ENCODE measurements at places on chromosomes 5 and 9.
A peak's percentile ranks its signal among the peaks of the same experiment; 100 is the strongest.

GRCh38 chr5:99061711-99062110 is 132.9 kb upstream of the CHD1 start:
- DNase-seq, result no peak

- DNase-seq, result peak; percentile 72
These were observed 4.5 kb downstream of the RCL1 start for GRCh38 chr9:4796988-4797853.

GRCh38 chr5:159987031-159987674 is 21.8 kb upstream of the TTC1 start:
- DNase-seq, result peak; percentile 65

DNA sequence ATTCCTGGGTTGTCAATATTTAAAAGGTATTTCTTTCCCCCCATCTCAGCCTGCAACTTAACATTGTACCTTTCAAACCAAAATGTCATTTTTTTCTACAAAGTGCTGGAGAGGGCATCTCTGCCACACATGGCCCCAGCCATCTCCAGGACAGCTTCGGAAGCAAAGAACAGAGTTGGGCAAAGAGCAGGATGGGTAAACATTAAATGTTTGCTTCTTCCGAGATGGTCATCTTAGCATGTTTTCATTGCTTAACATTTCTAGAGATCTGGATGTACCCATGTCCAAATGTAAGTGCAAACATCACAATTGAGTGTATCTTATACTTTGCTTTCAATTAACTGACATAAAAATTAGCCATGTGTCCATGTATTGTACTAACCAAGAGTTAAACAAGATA is 14.3 kb upstream of the F2RL2 start:
- no peak for DNase-seq

- DNase-seq, result no peak
These were observed 4.6 kb upstream of the TXN start for GRCh38 chr9:110260911-110261310.

GRCh38 chr5:67476531-67476930 is 279.9 kb upstream of the CD180 start:
- no peak for DNase-seq

DNA sequence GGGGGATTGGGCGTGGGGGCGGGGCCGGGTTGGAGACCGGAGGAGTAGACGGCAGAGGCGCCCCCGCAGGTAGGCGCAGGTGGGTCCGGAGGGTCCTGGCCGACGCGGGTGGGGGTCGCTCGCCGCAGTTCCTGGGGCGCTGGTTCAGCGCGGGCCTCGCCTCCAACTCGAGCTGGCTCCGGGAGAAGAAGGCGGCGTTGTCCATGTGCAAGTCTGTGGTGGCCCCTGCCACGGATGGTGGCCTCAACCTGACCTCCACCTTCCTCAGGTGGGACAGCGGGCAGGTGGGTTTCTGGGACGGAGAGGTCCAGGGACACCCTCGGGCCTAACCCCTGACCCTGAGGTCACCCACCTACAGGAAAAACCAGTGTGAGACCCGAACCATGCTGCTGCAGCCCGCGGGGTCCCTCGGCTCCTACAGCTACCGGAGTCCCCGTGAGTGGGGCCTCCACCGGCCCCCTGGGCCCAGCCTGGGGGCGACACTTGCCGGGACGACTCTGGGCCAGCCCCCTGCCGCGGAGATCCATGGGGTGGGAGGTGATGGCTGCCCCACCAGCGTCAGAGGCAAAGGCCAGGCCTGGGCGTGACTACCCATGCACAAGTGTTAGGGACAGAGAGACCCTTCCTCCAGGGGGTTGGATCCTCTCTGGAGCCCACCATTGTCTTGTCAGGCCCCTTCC is 1.7 kb downstream of the PTGDS start:
- DNase-seq, result no peak

DNA sequence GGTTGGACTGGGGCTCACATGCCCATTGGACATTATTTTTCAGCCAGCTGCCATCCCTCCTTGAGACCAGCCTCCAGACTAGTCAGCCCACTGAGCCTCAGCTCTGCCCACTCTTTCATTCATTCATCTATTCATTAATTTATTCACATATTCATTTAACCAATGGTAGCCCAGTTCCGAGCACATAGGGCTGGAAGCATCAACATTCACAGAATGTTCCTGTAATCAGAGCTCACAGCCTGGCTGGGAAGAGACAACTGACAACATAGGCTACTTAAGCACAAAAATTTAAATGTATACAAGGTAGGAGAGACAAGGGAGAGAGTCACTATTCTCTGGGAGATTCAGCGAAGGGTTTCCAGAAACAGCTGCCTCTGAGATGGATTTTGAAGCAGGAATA is 17.0 kb upstream of the PBX3 start:
- DNase-seq, result no peak

- DNase-seq, result no peak
These were observed 21.9 kb upstream of the FSD1L start for GRCh38 chr9:105425816-105426433.

GRCh38 chr5:95963650-95964410 is 2.2 kb upstream of the ELL2 start:
- DNase-seq, result no peak

- DNase-seq, result no peak
These were observed 385.2 kb upstream of the KLF4 start for GRCh38 chr9:107874591-107875369.

- DNase-seq, result no peak
These were observed 45.3 kb upstream of the ACTBL2 start for GRCh38 chr5:57527870-57528269.

DNA sequence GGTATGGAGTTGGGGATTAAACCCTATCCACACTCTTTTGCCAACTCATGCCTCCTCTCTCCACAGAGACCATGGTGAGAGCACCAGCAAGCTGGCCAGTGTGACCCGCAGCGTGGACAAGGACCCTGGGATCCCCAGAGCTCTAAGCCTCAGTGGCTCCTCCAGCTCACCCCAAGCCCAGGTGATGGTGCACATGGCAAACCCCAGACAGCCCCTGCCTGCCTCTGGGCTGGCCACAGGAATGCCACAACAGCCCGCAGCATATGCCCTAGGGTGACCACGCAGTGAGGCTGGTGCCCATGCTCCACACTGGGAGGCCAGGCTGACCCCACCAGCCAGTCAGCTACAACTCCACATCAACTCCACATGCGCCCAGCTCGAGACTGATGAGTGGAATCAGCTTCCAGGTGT is 11.5 kb upstream of the CARD19 start:
- DNase-seq, result no peak

DNA sequence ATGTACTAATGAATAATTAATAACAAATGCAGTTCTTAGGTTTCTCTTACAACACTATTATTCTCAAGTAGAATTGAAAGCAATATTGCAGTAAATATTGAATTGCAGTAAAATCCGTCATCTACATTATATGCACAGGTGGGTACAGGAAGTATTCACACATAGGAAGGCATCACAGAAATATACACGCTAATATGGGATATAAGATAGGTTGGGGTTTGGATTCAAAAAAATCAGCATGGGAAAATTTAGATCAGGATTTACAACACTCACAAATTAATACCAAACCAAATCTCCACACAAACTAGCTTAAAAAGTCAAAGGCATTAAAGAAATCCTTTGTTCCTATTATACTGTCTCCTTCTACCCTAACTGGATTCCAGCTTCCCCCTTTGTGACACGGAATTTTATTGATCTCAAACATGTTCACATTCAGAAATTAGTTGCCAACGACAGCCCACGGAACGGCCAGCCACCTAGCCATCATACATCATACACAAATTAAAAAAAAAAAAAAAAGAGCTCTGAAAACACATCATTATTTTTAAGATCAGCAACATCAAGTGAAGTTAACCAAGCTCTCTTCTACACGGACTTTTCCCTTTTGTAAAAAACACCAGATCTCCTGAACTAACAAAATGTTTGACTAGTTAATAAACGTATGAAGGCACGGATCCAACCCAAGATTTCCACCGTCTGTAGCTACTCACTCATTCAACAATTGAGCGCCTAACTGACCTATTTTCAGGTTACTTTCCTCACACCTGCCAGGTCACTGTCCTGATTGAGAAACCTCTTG is 2.2 kb downstream of the NR6A1 start:
- DNase-seq, result no peak

- DNase-seq, result no peak
These were observed 77.4 kb downstream of the VAV2 start for GRCh38 chr9:133914442-133915342.

- DNase-seq, result no peak
These were observed 30.4 kb downstream of the NFX1 start for GRCh38 chr9:33320568-33321261.

DNA sequence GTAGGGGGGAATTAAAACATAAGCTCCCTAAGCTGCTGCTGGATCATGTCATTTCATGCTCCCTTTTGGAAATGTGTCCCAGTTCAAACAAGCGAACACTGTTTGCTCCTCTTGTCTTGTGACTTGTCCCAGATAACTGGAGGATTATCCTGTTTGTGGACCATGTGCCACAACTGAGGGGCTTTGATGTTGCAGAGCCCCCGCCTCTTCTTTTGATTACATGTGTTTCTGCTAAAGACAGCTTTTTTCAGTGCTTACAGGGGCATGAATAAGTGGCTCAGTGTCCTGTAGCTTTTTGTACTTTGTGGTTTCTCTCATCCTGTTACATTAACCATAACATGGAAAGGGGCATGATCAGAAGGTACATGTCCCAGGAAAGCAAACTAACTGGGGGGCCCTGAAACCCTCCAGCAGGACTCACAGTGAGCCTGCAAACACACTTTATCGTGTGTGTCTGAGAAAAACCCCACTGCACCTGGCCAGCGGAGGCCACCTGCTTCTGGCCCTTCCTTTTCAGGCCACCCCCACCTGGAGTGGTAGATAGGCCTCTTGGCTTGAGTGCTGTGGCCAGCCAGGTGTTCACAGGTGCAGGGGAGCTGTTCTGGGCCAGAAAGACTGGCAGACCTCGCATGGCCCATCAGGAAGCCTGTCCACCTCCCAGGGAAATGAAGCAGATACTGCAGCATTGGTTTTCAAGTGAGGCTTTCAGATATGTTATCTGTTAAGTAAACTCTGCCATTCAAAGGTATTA is 285.6 kb downstream of the FANCC start:
- DNase-seq, result no peak

- no peak for DNase-seq
These were observed 197.5 kb downstream of the PCSK5 start for GRCh38 chr9:76087976-76088375.

- no peak for DNase-seq
These were observed 81.4 kb downstream of the EDIL3 start for GRCh38 chr5:84303315-84303714.

- DNase-seq, result no peak
These were observed 287.8 kb upstream of the TMEM161B start for GRCh38 chr5:88556406-88556805.
